ENCODE measurements at places on chromosomes 11 and 22. TPM values are rescaled to one million over a fixed set of nuclear protein-coding genes. Genes with fewer than 3 reads are reported as not detected.

The DLG2 gene
- total RNA-seq, result 0.42 TPM

The LMF2 gene
- 25.4 TPM for total RNA-seq

The GDPD5 gene
- total RNA-seq, result 3.7 TPM

The RIMBP3B gene
- total RNA-seq, result 0.12 TPM

The SLC43A3 gene
- 135 TPM for total RNA-seq

The C22orf42 gene
- not detected for total RNA-seq

The SEPTIN3 gene
- total RNA-seq, result 0.77 TPM

The SEZ6L gene
- total RNA-seq, result not detected

The CRYBB2 gene
- not detected for total RNA-seq

The OLFML1 gene
- total RNA-seq, result 0.42 TPM

The CASP4 gene
- 157 TPM for total RNA-seq

The IFITM1 gene
- 1.2 TPM for total RNA-seq

The C11orf21 gene
- 0.11 TPM for total RNA-seq

The SIPA1 gene
- total RNA-seq, result 12.6 TPM

The CSRP3 gene
- not detected for total RNA-seq

The PIWIL4 gene
- total RNA-seq, result 1.2 TPM

The MCHR1 gene
- not detected for total RNA-seq

The CELSR1 gene
- total RNA-seq, result 2.9 TPM

The C11orf16 gene
- not detected for total RNA-seq

The ANGPTL5 gene
- not detected for total RNA-seq

The MTA2 gene
- 123 TPM for total RNA-seq

The VPS51 gene
- 333 TPM for total RNA-seq

The UBQLNL gene
- total RNA-seq, result not detected

The FAM180B gene
- not detected for total RNA-seq

The ESAM gene
- total RNA-seq, result 0.15 TPM

The MS4A15 gene
- not detected for total RNA-seq

The NAALADL1 gene
- not detected for total RNA-seq

The OR5M8 gene
- not detected for total RNA-seq

The KRTAP5-1 gene
- total RNA-seq, result not detected

The VPREB3 gene
- total RNA-seq, result not detected

The SUSD2 gene
- 0.29 TPM for total RNA-seq

The LRRC74B gene
- not detected for total RNA-seq

The OAF gene
- 57.1 TPM for total RNA-seq

The FZD4 gene
- total RNA-seq, result 1.9 TPM

The USP28 gene
- 29.7 TPM for total RNA-seq

The OR5W2 gene
- total RNA-seq, result not detected

The KRTAP5-2 gene
- total RNA-seq, result not detected

The SCUBE1 gene
- 1.4 TPM for total RNA-seq

The MS4A6A gene
- total RNA-seq, result not detected

The RCOR2 gene
- 0.80 TPM for total RNA-seq

The IGLL1 gene
- not detected for total RNA-seq

Measured in Daoy (cell line).